ENCODE measurements at places on chromosomes 4 and X. TPM values are rescaled to one million over a fixed set of nuclear protein-coding genes. Genes with fewer than 3 reads are reported as not detected.

- DNase-seq: no peak
These were observed 873.5 kb downstream of the PDHA2 start for GRCh38 chr4:96713271-96713850.

DNA sequence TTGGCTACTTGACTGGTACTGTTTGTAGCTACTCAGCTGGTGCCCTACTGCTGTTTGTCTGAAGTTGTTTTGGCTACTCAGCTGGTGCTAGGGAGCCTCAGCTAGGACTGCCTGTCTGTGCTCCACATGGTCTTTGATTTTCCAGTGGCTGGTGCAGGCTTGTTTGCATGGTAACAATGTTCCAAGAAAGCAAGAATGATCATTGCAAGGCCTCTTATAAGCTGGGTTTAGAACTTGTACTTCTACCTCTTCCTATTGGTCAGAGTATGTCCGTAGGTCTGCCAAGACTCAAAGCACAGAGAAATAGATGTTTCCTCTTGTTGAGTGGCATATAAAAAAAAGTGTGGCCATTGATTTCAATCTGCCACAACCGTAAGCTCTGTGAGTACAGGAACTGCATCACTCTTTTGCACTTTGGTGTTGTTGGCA lies 17.6 kb downstream of the NFKB1 start:
- no peak for DNase-seq

GRCh38 chr4:15847746-15848145 lies 69.6 kb downstream of the CD38 start:
- DNase-seq: no peak

DNA sequence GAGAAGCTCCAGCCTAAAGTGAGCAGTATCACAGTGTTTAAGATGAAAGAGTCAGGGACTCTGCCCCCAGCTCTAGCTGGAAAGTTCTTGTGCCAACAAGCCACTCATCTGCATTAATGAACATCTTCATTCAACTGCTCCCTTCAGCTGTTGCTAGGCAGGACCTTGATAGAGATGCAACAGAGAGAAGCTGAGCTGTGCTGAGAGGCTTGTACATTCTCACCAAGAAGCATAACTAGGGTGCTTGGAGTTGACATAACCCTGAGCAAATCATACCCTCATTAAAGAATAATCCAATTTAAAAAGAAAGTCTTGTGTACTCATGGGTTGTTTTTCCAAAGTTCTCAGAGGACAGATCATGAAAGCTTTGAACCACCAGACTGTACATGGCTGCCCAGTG lies 63.2 kb downstream of the ATXN3L start:
- no peak for DNase-seq

DNA sequence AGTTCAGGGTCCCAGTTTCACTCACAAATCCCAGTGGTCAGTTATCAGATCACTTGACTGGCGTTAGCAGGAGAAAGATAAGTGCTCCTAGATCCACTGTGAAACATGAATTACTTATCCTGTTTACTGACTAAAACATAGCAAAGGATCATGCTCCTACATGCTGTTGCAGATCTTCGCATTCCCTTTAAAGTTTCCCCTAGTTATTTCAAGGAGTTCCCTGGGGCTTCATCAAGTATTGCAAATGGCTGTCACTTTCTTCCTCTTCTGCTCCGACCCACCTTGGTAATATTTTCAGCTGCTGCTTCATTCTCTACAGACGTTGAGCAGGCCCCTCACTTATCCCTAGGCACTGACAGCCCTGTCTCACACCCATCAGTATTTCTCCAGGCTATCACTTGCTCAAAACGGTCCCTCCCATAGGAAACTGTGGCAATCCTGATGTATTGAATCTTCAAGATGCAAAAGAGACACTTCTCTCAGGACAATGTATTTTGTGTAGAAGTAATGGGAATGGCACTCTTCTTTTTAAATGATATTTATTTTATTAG lies 466.0 kb downstream of the INPP4B start:
- no peak for DNase-seq

DNA sequence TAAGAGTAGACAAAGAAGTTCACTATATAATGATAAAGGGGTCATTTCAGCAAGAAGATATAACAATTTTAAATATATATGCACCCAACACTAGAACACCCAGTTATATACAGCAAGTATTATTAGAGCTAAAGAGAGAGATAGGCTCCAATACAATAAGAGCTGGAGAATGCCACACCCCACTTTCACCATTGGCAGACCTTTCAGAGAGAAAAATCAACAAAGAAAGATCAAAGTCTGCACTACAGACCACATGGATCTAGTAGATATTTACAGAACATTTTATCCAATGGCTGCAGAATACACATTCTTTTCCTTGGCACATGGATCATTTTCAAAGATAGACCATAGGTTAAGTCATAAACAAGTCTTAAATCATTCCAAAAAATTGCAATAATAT lies 479.7 kb upstream of the DIAPH2 start:
- no peak for DNase-seq

GRCh38 chrX:67523932-67524331 lies 19.9 kb upstream of the AR start:
- no peak for DNase-seq

- no peak for DNase-seq
These were observed 2.0 kb downstream of the CPLX1 start for GRCh38 chr4:823761-824460.

DNA sequence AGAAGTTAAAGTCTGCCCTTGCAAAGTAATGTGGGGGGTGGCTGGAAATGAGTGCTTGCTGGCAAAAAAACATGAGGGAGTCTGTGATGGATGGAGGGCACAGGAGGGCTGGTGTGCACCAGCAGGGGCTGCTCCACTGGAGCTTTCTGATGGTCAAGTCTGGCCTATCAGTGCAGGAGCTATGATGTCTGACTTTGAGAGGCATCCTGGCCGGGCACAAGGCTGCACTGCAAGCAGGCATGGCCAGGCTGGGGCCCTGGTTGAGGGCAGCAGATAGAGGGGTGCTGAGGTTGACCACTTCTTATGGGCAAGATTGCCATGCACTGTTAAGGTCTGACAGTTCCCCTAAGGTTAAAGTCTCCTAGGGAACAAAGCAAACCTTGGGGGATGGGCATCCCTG lies 1140.2 kb downstream of the FAM133A start:
- DNase-seq: no peak

DNA sequence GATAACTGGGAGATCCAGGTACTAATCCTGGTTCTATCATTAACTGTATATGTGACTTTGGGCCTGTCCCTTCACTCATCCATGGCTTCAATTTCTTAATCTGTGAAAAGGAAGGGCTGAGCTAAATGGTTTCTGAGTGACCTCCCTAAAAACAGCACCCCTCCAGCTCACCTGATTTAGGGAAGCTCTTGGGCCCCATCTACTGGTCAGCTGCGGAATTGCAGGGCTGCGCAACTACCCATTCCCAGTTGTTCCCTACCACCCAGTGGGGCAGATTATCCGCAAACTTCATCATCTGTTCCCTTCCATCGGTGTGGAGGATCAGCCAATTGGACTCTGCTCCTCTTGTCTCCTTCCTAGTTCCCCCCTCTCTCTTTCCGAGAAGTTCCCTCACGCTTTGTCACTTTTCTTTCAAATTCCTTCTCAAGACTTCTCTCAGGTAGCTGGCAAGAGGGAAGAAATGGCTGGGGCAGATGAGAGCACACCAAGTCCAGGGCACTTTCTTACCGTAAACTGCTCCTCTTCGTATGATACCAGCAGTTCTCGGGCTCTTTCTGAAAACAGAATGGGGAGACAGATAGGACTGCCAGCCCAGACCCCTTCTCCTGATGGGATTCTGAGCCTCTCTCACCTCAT lies 5.8 kb downstream of the LAS1L start:
- peak; percentile 27 for DNase-seq

- DNase-seq: no peak
These were observed 165.9 kb downstream of the KIT start for GRCh38 chr4:54823616-54824015.

DNA sequence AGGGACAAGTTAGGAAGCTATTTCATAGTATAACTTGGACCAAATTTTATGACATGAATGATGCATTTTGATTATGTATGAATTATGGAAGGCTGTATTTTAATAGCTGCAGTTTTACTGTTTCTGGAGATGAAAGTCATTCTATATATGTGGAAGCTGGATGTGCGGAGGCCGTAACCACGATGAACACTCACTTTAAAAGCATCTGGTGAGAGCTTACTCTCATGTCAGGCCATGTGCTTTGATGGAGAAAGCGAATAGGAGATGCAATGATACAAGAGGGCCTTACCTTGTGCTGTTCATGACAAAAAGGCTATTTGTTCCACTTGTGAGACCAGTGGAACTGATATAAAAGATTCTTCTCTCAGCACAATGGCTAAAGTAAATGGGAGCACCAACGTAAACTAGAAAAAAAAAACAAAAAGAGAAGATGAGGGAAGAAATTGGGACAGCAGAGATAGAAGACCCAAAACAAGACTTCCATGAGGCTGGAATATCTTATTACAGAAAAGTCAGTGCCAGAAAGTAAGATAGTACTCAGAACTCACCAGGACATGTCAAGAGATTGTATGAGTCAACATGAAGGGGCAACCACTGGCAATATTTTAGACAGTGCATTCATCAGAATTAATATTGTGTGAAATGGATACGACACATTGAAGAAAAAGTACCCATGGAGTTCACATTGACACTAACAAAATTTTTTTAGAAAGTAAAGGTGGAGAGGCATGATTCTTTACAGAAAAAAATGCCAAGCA lies 63.3 kb upstream of the GAB1 start:
- DNase-seq: no peak

- no peak for DNase-seq
These were observed 14.5 kb downstream of the CLCN4 start for GRCh38 chrX:10171249-10171648.

DNA sequence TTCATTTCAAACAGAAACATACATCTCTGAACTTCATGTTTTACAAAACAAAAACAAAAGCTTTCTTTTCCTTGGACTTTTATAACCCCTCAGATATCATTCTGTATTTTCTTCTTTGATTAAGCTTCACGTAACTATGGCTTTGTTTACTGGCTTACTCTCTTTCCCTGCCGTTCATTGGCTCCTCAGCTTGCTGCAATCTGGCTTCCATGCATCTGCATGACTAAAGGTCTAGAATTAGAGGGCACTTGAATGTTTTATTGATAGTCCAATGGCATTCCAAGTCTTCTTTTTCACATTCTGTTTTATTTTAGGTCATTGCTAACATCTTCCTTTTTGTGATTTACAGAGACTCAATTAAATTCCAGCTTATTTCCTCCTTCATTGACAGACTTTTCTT lies 487.6 kb downstream of the GRXCR1 start:
- no peak for DNase-seq

- DNase-seq: no peak
These were observed 141.8 kb downstream of the MXRA5 start for GRCh38 chrX:3204606-3205005.

DNA sequence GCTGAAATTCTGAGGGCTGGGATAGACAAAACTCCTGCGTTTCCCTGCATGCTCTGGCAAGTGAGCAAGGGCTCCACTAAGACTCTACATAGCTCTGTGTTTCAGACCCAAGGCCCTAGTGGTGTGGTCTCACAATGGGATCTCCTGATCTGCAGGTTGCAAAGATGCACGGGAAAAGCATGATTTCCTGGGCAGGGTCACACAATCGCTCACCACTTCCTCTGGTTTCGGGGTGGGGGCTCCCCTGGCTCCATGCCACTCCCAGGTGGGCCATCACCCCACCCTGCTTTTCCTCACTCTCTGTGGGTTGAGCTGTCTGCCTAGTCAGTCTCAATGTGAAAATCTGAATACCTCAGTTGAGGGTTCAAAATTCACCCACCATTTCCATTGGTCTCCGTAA lies 111.5 kb downstream of the KLF8 start:
- DNase-seq: no peak

GRCh38 chrX:24334461-24334860 lies 20.6 kb upstream of the SUPT20HL2 start:
- peak; percentile 69 for DNase-seq

DNA sequence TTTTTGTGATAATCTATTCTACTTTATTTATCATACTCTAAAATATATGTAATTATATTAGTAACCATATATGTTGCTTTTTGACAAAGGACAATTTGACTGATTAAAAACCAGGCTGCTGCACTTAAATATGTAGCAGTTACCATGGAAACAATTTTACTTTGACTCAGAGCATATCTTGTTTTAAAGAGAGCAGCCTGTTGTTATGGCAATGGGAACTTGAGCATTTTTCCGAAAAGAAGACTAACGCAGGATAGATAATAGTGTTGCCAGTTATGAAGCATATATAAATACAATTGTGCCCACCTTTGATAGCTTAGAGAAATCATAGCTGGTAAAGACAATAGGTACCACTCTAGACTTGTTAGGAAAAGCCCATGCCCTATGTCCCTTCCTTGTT lies 283.0 kb downstream of the GASK1B start:
- DNase-seq: no peak

DNA sequence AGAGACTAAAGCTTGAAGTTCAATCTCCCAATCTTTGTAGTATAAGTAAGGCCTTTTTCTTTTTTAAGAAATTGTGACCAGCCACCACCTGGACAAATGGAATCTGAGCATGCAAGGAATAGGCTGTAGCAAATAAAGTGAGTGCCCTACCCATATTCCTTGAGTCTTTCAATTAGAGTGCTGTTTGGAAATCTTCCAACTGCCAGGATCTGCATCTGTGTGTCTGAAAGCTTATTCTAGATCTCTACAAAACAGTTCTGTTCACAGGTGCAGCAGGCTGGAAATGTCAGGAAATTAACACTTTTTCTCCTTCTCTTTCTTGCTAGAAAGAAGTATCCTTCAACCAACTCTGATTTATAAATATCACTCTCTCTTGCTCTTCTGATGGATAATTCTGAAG lies 76.7 kb upstream of the NDST3 start:
- DNase-seq: no peak

DNA sequence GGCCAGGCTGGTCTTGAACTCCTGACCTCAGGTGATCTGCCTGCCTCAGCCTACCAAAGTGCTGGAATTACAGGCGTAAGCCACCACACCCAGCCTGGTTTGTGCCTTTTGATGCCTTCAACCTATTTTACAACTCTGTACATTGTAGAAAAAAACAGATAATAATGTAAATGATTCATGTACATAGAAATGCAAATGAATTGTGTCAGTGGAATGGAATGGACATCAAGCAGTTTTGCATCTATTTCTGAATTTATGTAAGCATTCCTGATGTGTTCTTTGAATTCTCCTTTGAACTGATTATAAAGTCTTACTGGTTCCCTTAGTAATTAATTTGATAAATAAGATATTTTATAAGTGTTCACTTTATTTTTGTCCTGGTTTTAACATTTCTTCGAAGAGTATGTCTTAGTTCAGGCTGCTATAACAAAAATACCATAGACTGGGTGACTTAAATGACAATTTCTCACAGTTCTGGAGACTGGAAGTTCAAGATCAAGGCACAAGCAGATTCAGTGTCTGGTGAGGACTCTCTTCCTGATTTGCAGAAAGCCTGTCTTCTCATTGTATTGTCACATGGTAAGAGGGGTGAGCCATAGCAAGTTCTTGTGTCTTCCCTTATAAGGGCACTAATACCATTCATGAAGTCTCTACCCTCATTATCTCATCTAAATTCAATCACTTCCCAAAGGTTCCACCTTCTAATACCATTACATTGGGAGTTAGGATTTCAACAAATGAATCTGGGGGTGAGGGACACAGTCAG lies 162.2 kb upstream of the S100G start:
- DNase-seq: peak; percentile 15

PDLIM5 gene
- 17.5 TPM for total RNA-seq

LINC00632 gene
- total RNA-seq: 0.48 TPM

ZNF157 gene
- total RNA-seq: not detected
